ENCODE measurements at places on chromosomes 2 and 18.

DNA sequence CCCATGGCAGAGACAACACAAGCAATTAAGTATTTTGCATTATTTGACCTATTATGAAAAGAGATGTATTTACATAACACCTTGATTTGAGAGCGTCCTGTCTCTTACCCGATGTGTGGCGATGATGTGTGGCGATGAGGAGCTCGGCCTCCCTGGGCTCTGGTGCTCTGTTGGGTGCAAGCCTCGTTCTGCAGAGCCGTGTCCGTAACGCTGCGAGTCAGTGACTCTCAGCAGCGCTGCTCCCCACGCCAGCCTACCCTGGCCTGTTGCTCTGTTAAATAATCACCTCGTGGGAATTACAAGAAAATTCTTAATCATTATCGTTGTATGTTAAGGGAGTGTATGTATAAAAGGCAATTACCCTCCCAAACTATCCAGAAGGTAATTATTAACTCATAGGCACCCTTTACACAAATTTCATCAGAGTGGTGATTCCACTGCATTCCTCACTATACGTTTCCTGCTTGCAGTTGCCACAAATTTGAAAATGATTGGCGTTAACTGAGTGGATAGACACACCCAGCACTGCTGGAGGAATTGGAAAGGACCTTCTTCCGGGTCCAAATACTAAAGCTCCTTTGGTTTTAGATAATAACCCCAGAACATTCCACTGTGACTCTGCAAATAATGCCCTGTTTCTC is 52.0 kb upstream of the NFATC1 start:
- no peak for DNase-seq

DNA sequence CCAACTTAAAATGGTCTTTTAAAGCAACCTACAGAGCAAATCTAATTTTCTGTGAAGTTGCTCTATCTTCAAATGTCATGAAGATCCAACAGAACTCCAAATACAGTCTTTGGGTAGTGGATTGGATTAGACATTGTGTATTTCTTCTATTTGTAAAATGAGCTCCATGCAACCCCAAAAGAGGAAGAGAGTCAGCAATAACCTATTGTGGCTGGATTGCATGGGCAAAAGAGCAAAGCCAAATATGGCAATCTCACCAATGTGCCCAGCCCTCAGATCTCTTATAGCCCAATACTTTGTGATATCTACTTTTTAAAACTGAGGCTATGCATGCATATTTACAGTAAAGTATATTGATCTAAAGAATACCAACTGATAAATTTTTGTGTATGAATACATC is 146.3 kb downstream of the TXNL1 start:
- DNase-seq = no peak

- DNase-seq = no peak
These were observed 28.6 kb downstream of the RMC1 start for GRCh38 chr18:23531912-23532311.

GRCh38 chr2:179954026-179954425 is 53.1 kb downstream of the CWC22 start:
- DNase-seq = no peak

DNA sequence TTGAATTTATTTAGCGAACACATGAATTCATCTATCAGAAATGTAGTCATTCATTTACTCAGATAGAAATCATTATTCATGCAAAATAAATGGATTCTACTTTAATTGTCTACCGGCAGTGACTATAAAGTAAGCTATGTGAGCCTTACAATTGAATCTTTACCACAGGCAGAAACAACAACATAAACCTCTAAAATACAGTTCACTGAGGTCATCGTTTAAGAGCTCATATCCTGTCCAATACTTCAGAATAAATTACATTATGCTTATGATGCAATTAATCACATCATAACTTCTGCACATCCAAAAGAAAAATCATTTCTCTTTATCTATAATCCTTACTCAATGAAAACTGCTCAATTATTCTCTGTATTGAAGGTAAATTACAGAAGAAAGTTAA is 244.7 kb downstream of the HNMT start:
- DNase-seq = no peak

GRCh38 chr2:96647681-96648080 is 5.1 kb downstream of the FER1L5 start:
- no peak for DNase-seq

DNA sequence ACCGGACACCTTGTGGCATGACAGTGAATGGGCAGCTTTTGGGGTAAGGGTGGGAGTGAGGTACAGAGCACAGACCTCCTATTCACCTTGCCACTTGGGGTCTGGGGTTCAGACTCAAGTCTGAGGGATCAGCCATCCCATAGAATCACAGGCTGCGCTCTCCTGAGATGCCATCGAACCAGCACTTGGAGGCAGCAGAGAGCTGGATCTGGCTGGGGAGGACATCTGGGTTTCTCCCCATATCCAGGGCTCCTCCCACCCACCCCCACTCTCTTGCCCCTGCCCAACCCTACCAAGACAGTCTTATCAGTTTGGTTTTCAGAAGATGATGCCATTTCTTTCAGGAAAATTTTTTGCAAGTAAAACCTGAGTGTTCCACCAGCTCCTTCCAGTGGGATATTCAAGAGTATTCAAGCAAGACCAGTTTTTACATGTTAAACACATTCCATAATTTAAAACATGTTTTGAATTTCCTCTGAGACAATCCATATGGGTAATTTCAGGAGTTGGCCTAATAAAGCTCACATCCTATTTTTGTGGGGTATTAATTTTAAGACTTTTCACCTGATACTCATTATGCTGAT is 29.2 kb upstream of the TEX44 start:
- DNase-seq = peak; percentile 34

- no peak for DNase-seq
These were observed 45.2 kb downstream of the MAIP1 start for GRCh38 chr2:200000444-200001163.

DNA sequence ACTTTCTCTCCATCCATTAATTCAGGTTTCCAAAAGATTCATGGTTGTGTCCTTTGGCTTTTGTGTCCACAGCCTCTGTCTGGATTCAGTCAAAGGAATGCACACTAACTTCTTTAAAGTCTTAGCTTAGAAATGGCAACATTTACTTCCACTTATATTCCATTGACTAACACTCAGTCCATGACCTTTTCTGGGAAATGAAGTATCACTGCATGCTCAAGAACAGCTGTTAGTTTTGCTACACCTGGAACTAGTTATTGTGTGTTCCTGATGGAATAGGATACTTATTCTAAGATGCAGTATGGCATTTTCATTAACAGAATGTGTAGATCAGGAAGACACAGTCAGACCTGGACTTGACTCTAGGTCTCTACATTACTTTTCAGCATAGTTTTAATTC is 88.8 kb downstream of the KYNU start:
- no peak for DNase-seq

DNA sequence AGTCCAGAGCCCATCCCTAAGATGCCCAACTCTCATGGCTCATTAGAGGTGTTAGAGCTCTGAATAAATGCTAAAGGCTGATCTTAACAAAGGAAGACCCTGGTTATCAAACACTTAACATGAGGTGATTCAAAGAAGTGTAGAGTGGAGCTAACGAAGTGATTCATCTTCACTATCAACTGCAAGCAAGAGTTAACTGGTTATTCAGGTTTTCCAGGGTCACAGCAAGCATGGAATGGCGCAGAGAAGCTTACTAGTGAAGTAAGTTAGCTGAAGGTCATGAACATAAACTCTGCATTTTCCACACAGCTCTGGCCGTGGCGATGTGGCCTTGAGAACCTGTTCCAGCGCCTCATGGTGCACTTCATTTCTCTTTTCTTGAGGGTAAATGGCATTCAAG is 17.0 kb downstream of the RND3 start:
- no peak for DNase-seq

- peak; percentile 63 for DNase-seq
These were observed at the start of gene MC5R for GRCh38 chr18:13823707-13824395. Gene MC5R, plus strand, starts transcription at chr18:13824149. Its CDS starts 1,617 bp downstream, at chr18:13825766.

DNA sequence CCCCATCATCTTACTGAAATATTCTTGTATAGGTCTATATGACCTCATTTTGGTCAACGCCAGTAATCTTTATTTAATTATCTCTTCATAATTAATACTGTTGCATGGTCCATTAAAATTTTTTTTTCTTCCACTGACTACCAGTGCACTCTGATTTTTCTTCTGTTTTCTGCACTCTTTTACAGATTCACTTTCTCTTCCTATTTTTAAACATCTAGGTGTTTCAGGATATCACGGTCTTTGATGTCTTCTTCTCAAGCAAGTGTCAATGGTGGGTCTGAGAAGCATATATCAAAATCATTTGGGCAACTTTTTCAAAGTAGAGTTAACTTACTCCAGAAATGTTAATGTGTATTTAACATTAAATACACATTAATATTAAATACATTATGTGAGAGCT is 51.4 kb downstream of the CCDC141 start:
- no peak for DNase-seq

DNA sequence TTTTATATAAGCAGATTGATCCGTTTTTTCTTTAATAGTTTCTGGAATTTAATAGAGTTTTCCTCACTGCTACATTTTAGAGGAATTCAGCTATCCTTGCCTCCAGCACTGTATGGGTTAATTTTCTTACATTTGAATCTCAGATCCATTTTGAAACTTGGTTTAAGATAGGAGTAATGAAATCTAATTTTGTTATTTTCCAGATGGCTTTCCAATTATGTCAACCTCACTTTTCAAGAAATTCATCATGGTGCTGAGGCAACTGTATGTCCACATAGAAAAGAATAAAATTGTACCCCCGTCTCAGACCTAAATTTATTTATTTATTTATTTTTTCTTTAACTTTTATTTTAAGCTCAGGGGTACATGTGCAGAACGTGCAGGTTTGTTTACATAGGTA is 105.1 kb downstream of the EPB41L5 start:
- no peak for DNase-seq

GRCh38 chr18:22547807-22548561 is 130.3 kb upstream of the CTAGE1 start:
- DNase-seq = no peak

DNA sequence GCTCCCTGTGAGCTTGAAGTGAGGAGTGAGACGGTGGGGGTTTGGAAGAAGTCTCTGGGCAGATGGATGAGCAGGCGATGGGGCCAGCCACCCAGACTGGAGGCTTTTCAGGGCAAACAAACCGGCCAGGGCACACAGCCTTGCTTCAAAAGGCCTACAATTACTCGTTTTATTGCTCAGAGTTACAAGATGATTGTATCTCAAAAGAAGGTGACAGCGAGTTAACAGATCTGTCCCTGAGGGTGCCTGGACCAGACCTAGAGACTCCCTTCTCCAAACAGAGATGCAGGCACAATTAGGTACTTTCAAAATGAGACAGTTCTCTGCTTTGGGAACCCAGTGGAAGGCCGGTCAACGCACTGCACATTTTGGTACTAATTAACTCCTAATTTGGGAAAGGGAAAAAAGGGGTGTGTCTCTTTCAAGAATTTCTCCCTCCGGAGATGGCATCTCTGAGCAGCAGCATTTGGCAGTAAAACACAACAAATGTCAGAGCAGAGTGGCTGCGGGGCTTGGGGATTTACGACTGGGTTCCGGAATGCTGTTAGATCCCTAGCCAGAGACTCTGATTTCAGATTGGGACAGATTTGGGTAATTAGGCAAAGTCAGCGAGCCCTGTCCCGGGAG is 226.7 kb downstream of the TTC32 start:
- no peak for DNase-seq

- DNase-seq = no peak
These were observed 808.4 kb downstream of the BCL11A start for GRCh38 chr2:59745085-59745484.

GRCh38 chr2:216492597-216493333 is 5.9 kb upstream of the RPL37A start:
- no peak for DNase-seq

DNA sequence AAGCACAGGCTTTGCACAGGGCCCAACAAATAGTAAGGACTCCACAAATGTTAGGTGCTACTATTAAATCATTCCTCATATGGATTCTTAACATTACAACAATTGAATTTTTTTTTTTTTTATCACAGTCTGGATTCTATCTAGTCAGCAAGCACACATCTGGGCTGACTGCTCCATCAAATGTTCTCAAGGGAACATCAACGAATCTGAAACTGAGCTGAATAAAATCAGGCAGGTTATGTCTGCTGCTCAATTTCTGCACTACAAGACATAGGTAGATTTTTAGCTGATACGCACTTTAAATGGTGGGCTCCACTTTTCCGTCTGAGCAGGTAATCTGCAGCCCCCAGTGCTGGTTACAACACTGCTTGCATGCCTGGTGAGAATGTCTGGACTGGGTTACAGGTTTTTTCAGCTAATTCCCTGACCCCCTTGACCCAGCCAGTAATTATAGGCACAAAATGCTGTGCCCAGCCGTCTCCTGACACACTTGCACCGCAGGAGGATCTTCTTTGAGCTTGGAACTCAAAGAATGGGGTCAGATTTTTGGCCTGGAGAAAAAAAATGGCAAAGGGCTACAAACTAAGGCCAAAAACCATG is 44.6 kb downstream of the ADD2 start:
- no peak for DNase-seq

DNA sequence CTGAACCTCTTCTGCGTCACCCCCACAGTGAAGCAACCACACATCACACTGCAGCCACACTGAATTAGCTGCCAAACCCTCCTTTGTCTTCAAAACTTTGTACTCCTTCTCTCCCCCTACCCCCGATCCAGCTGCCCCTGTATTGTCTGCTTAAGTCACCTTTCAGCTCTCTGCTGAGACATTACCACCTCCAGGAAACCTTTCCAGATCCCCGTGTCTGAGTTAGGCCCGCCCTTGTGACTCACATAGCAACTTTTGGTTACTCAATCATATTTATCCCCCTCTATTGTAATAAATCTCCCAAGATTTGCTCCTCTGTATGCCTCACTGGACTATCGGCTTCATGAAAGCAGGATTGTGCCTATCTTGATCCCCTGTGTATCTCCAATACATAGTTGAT is 82.8 kb upstream of the CDCA7 start:
- DNase-seq = no peak

GRCh38 chr2:9753276-9753600 is 90.0 kb upstream of the TAF1B start:
- peak; percentile 31 for DNase-seq

DNA sequence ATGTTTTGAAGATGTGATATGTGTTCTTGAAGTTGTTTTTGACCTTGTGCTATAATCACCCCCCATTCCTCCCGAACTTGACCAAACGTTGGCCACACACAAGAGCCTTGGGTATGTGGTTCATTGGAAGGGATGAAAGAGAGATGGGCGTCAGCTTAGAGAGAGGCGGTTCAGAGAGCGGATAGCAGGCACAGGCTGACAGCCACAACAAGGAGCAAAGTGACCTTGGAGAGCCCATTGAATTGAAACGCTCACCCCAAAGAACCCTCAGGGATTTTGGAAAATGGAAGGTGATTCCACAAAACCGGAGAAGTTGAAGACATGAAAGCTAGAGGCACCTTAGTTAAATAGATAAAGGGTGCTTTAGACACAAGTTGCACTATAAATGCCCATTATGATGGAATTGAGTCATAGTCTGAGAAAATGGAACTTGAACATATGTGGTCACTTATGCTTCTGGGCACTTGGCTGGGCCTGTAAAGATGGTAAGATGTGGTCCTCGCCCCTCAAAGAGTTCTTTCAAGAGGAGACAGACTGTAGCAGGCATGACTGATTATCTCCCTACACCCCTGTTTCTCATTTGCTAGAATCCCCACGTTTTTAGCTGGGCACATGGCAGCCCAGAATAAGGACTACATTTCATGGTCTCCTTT is 188.5 kb upstream of the HAAO start:
- DNase-seq = no peak

All from stimulated activated CD8-positive, alpha-beta memory T cell treated with anti-CD3 and anti-CD28 coated beads, Interleukin-2, amount 100 ng/mL, for 48 hours (primary cell).